ENCODE measurements at places on chromosomes 12 and 14. TPM values are rescaled to one million over a fixed set of nuclear protein-coding genes. Genes with fewer than 3 reads are reported as not detected.

The ZDHHC22 gene
- not detected for total RNA-seq

The IL31 gene
- total RNA-seq = not detected

The SLC38A4 gene
- 0.34 TPM for total RNA-seq

The SLC5A8 gene
- total RNA-seq = not detected

The RESF1 gene
- total RNA-seq = 10.8 TPM

The NANOG gene
- not detected for total RNA-seq

The CIT gene
- total RNA-seq = 5.5 TPM

The FAIM2 gene
- total RNA-seq = 3.3 TPM

The HCAR1 gene
- under 0.01 TPM for total RNA-seq

The IL26 gene
- not detected for total RNA-seq

The SOAT2 gene
- total RNA-seq = 0.16 TPM

The EPYC gene
- total RNA-seq = not detected

The VDR gene
- total RNA-seq = 3.8 TPM

The TAS2R13 gene
- 0.69 TPM for total RNA-seq

The GLS2 gene
- 0.16 TPM for total RNA-seq

The TNFRSF1A gene
- 104 TPM for total RNA-seq
